ENCODE measurements at places on chromosomes 3 and 15.

- DNase-seq = no peak
Observed at GRCh38 chr3:32410367-32411246, 19.0 kb downstream of the CMTM7 start.

DNA sequence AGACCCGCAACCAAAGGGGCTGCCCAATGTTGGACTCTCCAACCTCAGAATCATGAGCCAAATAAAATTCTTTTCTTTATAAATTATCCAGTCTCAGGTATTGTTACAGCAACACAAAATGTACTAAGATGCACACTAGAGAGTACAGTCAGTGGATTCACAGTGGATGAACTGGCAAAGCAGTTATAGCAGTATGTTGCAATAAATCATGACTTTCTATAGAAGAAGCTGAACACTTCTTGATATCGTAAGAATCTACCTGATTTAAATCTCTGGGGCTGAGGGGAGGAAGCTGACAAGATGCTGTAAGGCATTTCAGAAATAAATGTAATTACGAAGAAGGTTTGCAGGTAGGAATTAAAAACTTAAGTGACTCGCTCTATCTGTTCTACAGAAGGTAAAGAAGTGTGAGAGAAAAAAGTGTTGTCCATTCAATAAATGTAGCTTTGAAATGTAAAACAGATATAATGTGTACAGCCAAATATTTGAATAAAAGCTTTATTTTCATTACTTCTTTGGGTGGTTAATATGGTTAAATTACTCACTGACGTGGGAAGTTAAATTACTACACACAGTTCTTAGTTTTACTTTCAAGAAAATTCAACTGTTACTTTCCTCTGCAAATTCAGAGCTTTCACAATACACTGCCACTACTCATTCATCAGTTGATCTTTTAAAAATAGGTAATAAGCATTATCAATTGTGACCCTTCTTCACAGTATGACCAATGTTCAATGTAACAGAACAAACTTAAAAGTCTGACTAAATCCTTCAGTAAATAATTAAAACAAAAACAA lies 439.1 kb downstream of the SHQ1 start:
- no peak for DNase-seq

GRCh38 chr3:31976302-31976701 lies 4.8 kb downstream of the OSBPL10 start:
- DNase-seq = no peak

DNA sequence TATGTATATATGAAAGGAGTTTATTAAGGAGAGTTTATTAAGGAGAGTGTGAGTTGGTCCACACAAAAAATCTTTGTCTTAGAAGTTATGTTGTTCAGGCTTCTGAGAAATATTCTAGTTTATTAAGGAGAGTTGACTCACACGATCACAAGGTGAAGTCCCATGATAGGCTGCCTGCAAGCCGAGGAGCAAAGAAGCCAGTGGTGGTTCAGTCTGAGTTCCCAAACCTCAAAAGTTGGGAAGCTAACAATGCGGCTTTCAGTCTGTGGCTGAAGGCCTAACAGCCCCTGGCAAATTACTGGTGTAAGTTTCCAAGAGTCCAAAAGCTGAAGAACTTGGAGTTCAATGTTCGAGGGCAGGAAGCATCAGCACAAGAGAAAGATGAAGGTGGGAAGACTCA lies 42.4 kb upstream of the DAZL start:
- DNase-seq = no peak

GRCh38 chr3:102354818-102355515 lies 79.8 kb upstream of the ZPLD1 start:
- DNase-seq = no peak

DNA sequence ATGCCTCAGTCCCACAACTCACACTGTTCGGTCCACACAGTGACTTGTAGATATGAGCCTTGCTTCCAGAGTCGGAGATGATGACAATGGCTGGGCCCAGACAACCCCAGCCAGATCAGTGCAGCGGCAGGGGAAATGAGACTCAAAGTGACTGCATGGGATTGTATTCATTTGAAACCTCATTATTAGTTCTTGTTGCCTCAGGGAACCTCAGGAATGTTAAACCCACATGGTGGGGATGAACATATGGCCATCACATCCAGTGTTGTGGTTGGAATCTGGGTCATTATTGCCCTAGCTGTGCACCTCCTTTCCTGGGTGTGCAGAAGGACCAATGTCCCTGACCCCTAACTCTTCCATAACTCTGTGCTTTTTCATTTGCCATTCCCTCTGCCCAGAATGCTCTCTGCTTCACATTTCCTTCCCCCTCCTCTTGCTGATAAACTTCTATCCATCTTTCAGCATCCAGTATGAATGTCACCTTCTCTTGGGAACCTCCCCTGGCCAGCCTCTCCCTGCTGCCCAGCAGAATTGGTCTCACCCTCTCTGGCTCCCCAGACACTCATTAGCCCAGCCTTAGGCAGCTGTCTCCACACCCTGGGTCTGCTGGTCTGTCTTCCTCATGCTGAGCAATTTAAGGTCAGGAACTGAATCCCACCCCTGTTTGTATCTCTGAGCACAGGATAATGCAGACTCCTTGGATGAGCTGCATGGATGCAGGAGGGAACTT lies 67.0 kb upstream of the TNFAIP8L3 start:
- DNase-seq = no peak

GRCh38 chr15:71288348-71288955 lies 173.2 kb downstream of the THSD4 start:
- no peak for DNase-seq

- DNase-seq = no peak
Observed at GRCh38 chr15:23690015-23690414, 2.9 kb upstream of the NDN start.

- no peak for DNase-seq
Observed at GRCh38 chr3:17949101-17949500, 206.7 kb upstream of the TBC1D5 start.

GRCh38 chr15:77026501-77027110 lies 31.7 kb downstream of the PSTPIP1 start:
- DNase-seq = no peak

GRCh38 chr3:19455546-19455945 lies 307.2 kb downstream of the KCNH8 start:
- DNase-seq = no peak

GRCh38 chr3:33538678-33539339 lies 98.6 kb upstream of the UBP1 start:
- no peak for DNase-seq

DNA sequence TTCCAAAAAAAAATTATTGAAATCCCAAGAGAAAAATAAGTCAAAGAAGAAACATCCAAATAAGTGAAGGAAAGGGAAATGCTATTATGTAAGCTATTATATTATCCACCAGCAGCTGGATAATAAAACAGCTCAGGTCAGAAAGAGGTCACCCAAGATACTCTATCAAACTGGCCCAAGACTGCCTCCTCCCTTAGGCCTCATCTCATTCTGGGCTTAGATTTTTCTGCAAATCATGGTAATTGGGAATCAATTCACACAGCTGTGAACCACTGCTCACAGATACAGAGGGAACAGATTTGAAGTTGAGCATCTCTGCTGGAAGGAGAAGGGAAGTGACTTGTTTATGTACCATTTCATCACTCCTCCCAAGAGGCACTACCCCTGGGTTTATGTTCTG lies 294.6 kb upstream of the DPPA4 start:
- no peak for DNase-seq

DNA sequence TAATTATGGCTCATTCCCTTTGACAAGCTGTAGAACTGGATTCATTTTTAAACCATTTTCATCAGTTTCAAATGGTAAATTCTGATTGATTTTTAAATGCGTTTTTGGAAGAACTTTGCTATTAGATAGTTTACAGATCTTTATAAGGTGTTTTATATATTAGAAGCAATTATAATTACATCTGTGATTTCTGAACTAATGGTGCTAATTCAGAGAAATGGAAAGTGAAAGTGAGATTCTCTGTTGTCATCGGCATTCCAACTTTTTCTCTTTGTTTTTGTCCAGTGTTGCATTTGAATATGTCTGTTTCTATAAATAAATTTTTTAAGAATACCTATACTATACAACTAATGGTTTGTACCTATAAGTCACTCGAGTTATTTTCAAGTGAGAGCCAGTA lies 62.7 kb downstream of the PXYLP1 start:
- DNase-seq = no peak

DNA sequence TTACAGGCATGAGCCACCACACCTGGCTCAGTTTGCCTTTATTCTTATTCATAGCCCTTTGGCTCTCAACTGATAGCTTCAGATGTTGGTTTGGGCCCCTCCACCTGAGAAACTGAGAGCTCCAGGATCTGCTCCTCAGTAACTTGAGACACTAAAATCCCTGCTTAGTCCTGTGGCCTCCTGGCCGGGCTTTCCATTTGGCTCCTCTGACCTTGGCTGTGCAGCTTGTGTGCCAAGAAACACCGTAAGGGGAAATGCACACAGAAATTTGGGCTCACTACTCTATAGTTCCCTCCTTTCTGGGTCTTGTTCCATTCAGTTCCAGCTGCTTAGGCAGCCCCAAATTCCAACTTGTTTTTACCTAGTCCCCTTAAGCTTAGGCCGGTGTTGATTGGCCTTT lies 24.9 kb downstream of the NIPA2 start:
- DNase-seq = no peak

DNA sequence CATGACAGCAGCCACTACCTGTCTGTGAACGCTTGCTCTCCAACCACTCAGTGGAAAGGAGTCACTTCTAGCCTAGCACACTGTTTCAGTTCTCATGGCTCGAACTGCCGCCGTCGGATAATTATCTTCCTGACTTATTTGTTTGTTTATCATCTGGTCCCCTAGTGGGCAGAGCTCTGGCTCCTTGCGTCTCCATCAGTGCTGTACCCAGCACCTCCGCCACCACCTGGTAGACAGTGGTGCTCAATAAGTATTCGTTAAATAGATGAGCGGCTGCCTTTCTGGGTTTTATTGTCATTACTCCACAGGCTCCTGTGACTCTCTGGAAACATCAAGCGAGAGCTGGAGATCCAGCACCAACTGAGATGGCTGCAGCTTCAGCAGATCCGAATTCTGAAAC lies 297.5 kb downstream of the NTRK3 start:
- DNase-seq = no peak

All from right atrium auricular region (tissue), 2 donors.